ENCODE measurements at places on chromosomes 4 and X.

DNA sequence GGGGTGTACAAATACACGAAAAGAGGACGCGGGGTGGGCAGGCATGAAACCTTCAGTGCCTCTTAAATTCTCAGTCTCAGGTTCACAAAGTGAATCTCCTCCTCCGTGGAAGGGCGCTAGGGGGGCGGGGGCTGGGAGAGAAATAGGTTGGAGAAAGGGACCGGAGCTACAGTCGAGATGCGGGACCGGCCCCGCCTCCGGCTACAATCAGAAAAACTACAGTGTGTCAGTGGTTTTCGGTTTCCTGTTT, 3.4 kb downstream of the MAML3 start:
- no peak for DNase-seq

DNA sequence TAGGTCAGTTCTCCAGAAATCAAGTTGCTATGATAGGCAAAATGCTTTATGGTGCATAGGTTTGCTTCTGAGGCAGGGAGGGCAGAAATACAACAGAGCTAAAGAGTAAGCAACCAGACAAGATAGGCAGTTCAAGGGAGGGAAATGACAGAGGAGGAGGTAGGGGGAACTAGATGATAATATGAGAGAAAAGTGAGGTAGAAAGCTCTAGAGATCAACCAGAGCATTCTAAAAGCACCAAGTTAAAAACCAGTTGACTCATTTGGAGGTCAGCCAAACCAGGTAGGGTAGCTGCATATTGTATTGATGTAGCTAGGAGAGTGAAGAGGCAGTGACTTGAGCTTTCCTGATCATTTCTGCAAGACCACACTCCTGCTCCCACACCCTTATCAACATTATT, 49.0 kb upstream of the SLC16A2 start:
- no peak for DNase-seq

DNA sequence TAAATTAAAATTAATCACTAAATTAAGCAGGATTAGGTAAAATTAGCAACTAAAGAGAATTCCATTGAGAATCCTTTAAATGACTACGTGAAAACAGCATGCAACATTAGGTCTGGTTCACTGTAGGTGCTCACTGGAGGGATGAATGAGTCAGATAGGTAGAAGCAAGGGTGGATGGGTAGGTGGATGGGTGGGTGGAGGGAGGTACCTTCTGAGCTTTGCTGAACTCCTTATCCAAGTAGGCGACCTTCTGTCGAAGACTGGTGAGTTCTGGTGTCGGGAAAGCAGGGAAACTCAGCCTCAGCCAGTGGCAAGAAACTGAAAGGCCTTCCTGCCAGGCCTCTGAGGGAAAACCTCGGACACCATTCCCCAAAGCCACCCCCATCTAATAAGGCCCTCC, 3.0 kb downstream of the GRIPAP1 start:
- no peak for DNase-seq

- peak; percentile 31 for DNase-seq
Observed at GRCh38 chrX:15566244-15566643, 34.5 kb downstream of the ACE2 start.

GRCh38 chr4:159049780-159050375, 53.0 kb upstream of the RAPGEF2 start:
- no peak for DNase-seq

- DNase-seq, result peak; percentile 66
Observed at GRCh38 chrX:63686878-63687714, 97.9 kb downstream of the ARHGEF9 start.

- DNase-seq, result no peak
Observed at GRCh38 chrX:150450519-150451177, 87.5 kb downstream of the MAMLD1 start.

DNA sequence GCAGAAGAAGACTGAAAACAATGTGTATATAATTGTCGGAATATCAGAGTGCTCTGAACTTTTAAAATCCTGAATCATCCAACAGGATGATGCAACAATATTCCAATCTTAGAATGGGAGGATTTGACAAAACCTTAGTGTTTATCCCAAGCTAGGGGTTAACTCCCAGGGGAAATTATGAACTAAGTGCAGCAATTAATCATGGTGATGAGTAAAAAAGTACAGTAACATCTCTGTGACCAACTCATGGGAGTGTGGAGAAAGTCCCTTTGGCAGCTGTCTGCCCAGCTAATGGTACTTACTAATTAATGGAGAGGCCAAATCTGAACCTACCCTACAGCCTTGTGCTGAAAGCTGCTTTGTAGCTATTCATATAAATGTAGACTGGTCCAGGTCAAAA, 257.6 kb upstream of the DDX53 start:
- no peak for DNase-seq

DNA sequence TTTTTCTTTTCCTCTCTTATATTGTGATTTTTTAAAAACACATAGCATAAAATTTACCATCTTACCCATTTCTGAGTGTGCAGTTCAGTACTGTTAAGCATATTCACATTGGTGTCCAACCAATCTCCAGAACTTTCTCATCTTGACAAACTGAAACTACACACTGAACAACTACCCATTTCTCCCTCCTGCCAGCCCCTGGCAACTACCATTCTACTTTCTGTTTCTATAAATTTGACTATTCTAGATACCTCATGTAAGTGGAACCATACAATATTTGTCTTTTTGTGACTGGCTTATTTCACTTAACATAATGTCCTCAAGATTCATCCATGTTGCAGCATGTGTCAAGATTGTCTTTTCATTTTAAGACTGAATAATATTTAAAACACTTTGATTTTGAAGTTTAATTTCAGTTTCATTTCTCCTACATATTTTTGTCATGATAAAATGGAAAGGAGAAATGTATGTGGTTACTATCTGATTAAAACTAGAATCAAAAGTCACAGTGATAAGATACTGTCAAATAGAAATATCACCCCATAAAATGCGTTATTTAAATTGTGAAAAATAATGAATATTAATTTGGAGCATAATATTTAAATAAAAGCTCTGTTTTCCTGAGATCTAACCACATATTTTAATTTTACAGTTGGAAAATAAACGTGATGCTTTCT, 122.8 kb downstream of the DIPK2B start:
- no peak for DNase-seq

GRCh38 chr4:35038079-35038805, 1206.1 kb downstream of the ARAP2 start:
- no peak for DNase-seq

DNA sequence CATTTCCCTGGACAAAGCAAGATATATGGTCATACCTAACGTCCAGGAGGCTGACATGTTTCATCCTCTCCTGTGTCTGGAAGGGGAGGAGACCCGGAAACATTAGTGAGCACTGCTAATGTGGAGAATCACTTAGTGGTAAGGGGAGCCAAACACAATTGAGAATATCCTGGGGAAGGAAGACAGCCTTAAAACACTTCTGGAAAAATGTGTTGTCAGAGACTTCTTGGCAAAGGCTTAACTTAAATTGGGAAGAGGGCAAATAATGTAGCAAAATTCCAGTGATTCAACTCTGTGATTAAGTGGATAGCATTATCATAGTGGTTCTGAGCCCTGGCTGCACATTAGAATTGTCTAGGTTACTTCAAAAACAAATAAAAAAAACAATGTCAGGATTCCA, 39.5 kb downstream of the SPARCL1 start:
- DNase-seq, result no peak

GRCh38 chr4:7959078-7959477, 19.4 kb upstream of the AFAP1 start:
- DNase-seq, result no peak

DNA sequence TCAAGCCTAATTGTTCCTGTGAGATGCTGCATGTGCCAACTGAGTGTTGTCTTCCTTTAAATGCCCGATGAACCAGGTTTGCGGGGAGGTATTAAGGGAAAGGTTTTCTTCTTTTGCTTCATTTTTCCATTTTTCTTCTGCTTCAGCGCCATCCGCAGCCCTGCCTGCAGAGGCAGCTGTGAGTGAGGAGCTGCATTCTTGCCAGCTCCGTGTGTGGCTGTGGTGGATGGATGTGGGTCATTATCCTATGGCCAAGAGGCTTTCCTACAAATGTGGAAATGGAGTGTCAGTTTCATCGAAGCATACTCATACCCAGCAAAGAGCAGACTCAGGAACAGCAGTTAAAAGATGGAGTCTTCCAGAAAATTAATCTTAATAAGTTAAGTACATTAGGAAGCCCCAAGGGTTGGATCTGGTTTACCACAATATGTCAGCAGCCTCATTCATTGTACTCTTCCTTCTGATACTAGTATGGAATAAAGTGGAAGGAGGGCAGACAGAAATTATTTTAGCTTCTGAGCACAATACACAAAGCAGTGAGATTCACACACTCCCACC, 37.6 kb downstream of the TNIP3 start:
- DNase-seq, result no peak

DNA sequence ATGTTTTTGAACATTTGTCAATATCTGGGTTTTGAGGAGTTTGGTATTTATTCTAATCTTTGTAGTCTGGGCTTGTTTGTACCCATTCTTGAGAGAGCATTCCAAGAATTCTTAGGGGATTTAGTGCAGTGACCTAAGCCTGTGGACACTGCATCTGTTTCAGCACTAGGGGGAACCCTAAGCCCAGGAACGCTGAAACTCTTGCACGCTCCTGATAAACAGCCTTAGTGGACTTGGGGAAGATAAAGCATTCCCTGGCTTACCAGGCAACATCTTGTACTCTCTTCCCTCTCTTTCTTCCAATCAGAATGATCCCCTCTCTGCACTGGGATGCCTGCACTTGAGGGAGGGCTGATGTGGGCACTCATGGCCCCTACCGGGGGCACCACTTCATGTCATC, 654.9 kb upstream of the HTR2C start:
- peak; percentile 92 for DNase-seq

GRCh38 chr4:37793562-37793961, 32.9 kb upstream of the PGM2 start:
- DNase-seq, result peak; percentile 37

DNA sequence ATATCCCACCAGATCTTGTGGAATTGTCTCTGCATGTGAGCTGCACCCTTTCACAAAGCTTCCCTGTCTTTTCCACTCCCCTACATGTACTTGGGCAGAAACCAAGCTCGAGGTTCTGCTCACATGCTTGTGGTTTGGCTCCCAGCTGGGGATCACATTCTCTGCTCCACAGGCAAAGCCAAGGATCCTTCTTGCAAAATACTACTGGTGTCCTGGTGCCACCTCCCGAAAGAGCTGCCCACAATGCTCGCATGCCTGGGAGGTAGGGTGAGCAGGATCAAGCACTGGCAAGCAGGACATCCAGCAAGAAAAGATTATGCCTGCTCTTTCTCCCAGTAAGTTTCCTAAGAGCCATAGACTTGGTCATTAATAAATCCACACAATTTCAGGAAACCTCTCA, 45.1 kb upstream of the PPARGC1A start:
- peak; percentile 93 for DNase-seq

GRCh38 chr4:141771889-141772830, 135.8 kb downstream of the IL15 start:
- DNase-seq, result no peak

DNA sequence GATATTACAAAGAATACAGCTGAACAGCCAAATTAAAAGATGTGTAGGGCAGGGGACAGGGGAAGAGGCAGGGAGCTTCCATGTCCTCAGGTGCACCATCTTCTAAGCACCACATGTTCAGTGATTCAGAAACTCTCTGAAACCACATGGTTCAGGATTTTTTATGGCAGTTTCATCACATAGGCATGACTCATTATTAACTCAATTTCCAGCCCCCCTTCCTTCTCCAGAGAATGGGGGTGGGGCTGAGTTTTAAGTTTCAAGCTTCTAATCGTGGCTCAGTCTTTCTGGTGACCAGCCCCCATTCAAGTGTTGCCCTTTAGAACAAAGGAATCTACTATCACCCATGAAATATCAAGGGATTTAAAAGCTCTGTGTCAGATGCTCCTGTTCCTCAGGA, 317.8 kb upstream of the GALNT7 start:
- no peak for DNase-seq

- DNase-seq, result peak; percentile 6
Observed at GRCh38 chr4:142743121-142743825, 102.8 kb downstream of the INPP4B start.

- DNase-seq, result no peak
Observed at GRCh38 chr4:82357640-82358039, 16.2 kb downstream of the HNRNPD start.

GRCh38 chr4:106058921-106059320, 163.7 kb downstream of the NPNT start:
- DNase-seq, result no peak

DNA sequence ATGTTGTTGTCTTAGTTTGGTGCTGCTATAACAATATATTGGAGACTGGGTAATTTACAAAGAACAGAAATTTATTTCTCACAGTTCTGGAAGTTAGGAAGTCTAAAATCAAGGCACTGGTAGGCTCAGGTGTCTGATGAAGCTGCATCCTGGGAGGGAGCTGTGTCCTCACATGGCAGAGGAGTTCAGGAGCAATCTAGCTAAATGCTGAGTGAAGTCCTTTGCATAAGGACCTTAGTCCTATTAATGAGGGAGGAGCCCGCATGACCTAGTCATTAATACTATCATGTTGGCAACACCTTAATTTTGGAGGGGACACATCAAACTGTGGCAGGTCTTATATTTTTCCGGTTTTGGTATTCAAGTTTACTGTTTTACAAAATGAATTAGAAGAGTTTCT, 36.0 kb upstream of the NSUN7 start:
- DNase-seq, result no peak

DNA sequence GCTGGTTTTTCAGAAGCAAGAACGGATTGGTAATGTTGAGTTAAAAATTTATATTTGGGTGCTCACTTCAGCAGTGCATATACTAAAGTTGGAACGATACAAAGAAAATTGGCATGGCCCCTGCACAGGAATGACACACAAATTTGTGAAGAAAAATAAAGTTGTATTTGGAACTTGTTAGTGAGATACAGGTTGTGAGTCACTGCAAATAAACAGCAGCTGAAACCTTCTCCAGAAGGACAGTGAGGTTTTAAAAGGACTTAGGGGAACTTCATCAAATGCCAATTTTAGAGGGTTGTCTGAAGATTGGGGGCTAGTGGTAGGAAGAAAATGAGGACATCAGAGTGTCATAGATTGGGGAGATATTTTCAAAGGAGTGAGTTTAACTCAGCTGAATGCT, 79.7 kb upstream of the ELOVL6 start:
- no peak for DNase-seq

DNA sequence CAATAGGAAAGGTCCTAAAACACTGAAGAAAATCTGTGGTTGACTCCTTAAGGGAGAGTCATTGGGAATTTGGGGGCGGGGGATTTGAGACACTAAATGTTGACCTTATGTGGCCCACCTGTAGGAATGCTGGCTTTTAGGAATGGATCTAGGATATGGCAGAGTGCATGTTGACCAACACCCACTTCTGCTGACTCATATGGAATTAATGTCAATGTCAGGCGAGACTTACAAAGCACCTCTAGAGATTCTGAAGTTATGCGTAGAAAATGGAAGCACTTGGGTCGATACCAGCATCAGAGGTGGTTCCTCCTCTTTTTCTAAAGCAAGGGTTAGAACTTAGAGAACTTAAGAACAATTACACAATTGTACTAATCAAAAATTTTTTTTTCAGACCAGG, 100.6 kb upstream of the CBR4 start:
- peak; percentile 21 for DNase-seq

DNA sequence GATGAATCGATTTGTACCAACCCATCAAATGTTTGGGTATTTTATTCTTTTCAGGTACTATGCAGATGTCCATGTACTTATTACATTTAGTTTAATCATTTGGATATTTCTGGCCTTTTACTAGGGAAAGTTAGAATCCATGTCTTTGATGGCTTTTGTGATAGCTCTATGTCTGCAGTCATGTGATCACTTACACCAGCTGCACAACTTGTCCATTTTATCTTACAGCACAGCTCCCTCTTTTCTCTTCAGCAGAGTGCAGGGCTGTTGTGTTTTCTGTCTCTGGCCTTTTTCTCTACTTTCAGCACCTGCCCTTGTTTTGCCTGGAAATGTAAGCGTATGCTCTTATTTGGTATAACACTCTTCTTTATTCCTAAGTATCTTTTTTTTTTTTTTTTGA, 30.6 kb downstream of the WWC2 start:
- no peak for DNase-seq
